Effector CD4-positive, alpha-beta T cell (primary cell): ENCODE measurements at places on chromosomes 7 and 10.

GRCh38 chr7:107408349-107408748 is 61.5 kb upstream of the GPR22 start:
- DNase-seq, result no peak

GRCh38 chr7:157472311-157473050 is 135.7 kb downstream of the DNAJB6 start:
- no peak for DNase-seq

DNA sequence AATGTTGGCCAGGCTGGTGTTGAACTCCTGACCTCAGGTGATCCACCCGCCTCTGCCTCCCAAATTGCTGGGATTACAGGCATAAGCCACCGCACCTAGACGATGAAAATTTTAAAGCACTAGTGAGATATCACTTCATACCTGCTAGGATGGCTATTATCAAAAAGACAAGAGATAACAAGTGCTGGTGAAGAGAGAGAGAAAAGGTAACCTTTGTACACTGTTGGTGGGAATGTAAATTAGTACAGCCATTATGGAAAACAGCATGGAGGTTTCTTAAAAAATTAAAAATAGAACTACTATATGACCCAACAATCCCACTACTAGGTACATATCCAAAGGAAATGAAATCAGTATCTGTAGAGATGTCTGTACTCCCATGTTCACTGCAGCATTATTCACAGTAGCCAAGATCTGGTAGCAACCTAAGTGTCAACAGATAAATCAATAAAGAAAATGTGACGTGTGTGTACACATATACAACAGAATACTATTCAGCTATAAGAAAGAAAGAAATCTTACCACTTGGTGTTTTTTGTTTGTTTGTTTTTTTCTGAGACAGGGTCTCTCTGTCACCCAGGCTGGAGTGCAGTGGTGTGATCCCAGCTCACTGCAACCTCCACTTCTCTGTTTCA is 12.5 kb downstream of the MMS19 start:
- no peak for DNase-seq

- no peak for DNase-seq
These were observed 4.0 kb downstream of the SFMBT2 start for GRCh38 chr10:7406712-7407333.

DNA sequence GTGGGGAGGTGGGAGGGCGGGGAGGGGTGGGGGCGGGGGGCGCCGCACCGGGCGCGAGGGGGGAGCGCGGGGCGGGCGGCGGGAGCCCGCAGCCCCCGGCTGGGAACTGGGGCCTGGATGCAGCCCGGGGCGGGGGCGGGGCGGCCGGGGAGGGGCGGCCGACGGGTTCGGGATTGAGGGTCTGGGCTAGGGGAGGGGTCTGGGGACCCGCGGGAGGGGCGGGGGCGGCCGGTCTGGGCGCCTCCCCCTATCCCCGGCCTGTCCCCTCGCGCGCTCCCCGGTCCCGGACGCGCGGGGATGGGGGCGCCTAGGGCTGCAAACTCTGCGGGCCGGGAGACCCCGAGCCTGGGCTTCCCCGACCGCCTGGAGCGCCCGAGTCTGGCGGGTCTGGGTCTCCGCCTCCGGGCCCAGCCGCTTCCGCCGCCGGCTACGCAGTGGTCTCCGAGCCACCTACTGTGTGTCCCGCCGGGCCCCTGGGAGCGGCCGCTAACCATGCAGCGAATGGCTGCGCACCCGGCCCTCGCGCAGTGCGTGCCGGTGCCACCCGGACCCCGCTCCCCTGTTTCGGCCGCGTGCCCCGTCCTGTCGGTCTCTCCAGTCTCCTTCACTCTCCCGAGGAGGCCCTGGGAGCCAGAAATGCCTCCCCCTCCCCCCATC is 375 bp upstream of the FGF8 start:
- DNase-seq, result no peak

DNA sequence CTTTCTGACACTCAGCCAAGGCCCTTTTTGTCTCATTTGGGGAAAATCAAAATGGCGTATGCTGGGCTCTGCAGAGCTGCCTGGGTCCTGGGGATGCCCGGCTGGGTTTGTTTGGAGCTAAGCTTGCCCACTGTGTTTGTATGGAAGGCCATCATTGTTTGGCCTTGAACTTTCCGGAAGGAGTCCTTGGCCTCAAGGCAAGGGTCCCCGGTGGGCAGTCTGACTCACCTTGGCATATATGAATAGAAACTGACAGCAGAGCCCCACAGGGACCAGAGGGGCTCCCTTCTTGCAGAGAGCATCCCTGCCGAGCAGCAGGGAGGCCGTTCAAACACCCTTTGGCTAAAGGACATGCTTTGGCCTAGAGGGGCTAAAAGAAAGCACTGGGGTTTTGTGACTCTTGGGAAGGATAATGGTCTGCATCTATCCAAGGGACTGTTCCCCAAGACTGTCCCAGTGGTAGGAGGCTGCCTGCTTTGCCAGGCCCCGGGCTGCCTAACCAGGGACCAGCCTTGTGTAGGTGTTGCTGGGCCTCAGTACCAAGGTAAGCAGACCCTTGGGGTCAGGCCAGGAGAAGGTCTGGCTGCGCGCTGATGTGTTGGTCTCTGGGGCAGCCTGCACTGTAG is 15.0 kb downstream of the SLC18A2 start:
- DNase-seq, result no peak

- no peak for DNase-seq
These were observed 52.1 kb downstream of the ADD3 start for GRCh38 chr10:110059925-110060324.

DNA sequence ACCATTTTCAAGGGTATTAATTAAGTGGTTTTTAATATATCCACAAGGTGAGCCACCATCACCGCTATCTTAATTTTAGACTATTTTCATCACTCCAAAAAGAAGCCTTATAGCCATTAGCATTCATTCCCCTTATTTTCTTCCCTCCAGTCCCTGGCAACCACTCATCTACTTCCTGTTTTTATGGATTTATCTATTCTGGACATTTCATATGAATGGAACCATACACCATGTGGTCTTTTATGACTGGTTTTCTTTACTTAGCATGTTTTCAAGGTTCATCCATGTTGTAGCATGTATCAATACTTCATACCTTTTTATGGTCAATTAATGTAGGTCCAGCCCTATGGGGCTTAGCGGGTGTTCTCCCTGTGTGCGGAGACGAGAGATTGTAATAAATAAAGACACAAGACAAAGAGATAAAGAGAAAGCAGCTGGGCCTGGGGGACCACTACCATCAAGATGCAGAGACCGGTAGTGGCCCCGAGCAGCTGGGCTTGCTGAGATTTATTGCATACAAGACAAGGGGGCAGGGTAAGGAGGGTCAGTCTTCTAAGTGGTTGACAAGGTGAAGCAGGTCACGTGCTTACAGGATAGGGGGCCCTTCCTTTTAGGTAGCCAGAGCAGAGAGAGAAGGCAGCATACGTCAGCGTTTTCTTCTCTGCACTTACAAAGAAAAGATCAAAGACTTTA is 14.6 kb downstream of the WBP1L start:
- DNase-seq, result no peak

DNA sequence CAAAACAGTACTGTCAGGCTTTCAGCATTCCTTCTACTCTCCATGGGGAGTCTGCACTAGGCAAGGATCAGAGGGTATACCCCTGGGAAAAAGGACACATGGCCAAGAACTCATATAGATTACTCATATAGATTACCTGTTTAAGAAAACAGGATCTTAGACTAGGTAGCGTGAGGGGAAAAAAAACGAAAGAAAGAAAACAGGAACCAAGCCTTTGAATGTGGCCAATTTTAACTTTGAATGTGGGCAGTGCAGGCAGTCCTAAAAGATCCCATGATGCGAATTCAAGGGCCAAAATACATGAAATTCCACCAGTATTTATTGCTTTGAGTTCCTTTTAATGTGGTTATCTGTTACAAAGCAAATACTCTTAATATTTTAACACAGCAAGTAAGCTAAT is 108.6 kb upstream of the TAC1 start:
- no peak for DNase-seq

DNA sequence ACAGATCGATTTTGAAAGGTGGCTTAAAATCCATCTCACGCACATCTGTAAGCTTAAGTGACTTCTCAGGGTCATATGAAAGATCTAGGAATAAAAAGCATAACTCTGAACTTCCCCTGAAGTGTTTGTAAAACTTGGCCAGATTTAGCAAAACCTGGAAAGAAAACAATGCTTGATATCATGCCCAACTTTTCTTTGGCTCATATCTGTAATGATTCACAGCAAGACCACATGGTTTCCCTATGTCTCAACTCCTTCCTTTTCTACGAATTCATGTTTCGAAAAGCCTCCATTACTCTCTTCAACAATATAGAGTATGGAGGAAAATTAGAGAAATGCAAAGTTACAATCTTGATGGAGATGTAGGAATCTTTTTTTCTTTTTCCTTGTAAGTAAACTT is 20.1 kb upstream of the CABCOCO1 start:
- no peak for DNase-seq

- no peak for DNase-seq
These were observed 5.0 kb downstream of the CHAT start for GRCh38 chr10:49618821-49619220.

- peak; percentile 24 for DNase-seq
These were observed 97.5 kb downstream of the PFKFB3 start for GRCh38 chr10:6300106-6300783.

GRCh38 chr7:95897557-95898251 is 125.3 kb downstream of the DYNC1I1 start:
- DNase-seq, result no peak

- DNase-seq, result no peak
These were observed 499.9 kb downstream of the AUTS2 start for GRCh38 chr7:70098133-70098561.

DNA sequence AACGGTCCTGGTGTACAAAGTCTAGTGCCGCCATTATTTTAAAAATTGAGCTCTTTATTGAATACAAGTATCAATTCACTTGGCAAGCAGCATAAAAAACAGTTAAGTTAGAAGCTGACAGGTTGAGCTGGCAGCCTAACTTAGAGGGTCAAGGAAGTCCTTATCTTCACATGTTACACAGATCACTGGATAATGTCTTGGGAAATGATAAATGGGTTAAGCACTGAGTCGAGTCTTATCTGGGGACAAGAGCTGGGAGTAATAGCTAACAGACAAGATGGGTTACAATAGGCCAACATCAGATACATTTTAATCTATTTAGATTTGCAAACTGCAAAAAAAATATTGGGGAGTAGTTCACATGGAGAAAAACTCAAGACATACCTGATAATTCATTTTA is 34.2 kb downstream of the SLC18A2 start:
- no peak for DNase-seq

DNA sequence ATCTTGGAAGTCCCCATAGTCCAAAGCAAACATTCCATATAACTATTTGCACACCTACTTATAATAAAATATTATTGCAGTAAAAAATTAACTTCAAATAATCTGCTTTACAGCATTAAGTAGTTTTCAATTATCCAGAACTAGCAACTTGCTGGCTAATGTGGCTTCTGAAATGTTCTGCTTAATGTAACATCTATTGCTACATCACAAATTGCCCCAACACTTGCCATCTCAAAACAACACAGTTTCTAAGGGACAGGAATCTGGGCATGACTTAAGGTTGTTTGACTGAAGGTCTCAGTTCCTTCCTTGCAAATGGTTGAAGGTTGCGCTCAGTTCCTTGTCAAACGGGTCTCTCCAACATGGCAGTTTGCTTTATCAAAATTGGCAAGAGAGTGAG is 378.5 kb upstream of the SEMA3C start:
- DNase-seq, result no peak

- DNase-seq, result no peak
These were observed 91.0 kb downstream of the ELMO1 start for GRCh38 chr7:37357637-37357996.
